Stimulated activated CD4-positive, alpha-beta T cell treated with anti-CD3 and anti-CD28 coated beads, Interleukin-15, amount 100 ng/mL, for 1 hour (primary cell): ENCODE measurements at places on chromosomes 6 and 20.

DNA sequence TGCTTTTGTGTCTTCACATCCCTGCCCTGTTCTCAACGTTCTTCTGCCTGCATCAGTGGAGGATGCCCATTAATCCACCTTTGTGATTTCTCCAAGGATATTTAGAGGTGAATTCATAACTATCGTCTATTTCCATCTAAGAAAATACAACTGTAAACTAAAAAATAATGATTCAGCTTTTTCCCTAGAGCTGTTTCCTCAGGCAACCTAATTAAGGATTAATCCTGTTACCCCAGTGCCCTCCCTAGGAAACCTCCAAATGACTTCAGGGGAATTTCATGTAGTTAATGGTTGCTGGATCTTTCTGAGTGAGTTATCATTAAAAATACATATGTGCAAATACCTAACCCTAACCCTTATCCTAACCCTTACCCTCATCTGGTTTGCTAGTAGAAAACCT, 14.6 kb upstream of the AFDN start:
- no peak for DNase-seq

- no peak for DNase-seq
These were observed 7.8 kb downstream of the QRSL1 start for GRCh38 chr6:106637051-106637716.

- no peak for DNase-seq
These were observed 22.5 kb downstream of the CCDC167 start for GRCh38 chr6:37477191-37477590.

- DNase-seq: no peak
These were observed 165.4 kb upstream of the GMDS start for GRCh38 chr6:2410656-2411380.

DNA sequence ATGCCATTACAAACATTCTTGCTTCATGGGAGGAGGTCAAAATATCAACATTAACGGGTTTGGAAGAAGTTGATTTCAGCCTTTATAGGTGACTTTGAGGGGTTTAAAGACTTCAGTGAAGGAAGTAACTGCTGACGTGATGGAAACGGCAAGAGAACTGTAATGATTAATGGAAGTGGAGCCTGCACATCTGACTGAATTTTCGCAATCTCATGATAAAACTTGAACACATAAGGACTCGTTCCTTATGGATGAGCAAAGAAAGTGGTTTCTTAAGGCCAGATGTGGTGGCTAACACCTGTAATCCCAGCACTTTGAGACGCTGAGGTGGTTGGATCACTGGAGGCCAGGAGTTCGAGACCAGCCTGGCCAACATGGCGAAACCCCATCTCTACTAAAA, 226.1 kb downstream of the BCAS1 start:
- DNase-seq: no peak

GRCh38 chr6:106975738-106976064, 1.2 kb upstream of the CD24 start:
- DNase-seq: no peak

GRCh38 chr20:62050166-62051120, 15.2 kb downstream of the TAF4 start:
- no peak for DNase-seq

DNA sequence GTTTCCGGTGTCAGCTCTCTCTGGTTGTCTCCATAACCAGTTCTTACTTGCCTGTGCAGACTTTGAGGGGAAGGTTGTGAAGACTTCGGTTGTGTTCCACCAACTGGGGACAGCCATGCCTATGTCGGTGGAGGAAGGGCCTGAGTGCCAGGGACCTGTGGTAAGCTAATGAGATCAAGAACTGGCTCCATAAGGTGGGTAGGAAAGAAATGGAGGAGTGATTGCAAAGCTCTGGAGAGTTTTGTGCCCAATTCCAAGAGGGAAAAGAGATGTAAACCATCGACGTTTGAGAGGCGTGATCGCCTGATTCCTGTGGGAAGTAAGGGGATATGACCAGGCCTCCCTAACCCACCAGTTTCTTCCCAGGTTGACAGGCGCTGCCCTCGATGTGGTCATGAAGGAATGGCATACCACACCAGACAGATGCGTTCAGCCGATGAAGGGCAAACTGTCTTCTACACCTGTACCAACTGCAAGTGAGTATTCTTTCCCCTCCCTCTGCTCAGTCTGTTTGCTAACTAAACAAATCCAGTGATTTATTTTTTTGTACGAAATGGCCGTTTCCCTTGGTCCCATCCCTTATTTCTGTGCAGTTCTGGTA, 893 bp downstream of the POLR1H start:
- DNase-seq: no peak

- no peak for DNase-seq
These were observed 59.7 kb downstream of the ALDH5A1 start for GRCh38 chr6:24554474-24554873.

DNA sequence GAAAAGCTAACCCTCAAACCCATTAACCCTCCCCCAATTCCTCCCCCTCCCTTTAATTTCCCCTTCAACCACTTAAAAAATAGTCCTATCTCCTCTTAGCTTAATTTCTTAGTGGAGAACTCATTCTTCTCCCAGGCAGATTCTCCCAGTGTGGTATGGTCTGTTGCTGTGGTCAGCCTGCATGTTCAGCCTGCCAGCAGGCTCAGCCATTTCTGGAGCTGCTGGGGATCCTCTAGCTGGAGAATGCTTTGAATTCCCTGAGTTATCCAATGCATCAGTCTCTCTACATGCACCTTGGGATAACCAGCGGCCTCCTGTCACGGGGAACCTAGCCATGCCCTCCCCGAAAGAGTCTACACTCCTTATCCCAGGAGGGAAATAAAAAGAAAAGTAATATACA, 375.4 kb upstream of the RSPO3 start:
- no peak for DNase-seq

- DNase-seq: no peak
These were observed 436.7 kb downstream of the BCKDHB start for GRCh38 chr6:80543151-80543550.

GRCh38 chr6:85472744-85473143, 22.9 kb downstream of the NT5E start:
- DNase-seq: no peak

DNA sequence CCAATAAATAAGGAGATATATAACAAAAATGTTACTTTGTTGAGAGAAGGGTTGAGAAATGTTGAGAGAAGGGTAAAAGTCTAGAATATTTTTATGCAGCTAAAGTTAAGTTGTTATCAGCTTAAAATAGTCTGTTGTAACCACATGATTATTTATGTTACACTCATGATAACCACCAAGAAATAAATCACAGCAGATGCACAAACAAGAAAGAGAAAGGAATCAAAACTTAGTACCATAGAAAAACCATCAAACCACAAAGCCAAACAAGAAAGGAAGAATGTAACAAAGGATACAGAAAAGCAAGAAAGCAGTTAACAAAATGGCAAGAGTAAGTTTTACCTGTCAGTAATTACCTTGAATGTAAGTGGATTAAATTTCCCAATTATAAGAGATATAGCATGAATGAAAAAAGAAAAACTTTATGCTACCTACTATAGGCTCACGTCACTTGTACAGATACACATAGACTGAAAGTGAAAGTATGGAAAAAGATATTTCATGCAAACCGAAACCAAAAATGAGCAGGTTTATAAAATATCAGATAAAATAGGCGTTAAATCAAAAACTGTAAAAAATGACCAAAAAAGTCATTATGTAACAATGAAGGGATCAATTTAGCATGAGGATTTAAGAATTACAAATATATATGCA, 93.6 kb downstream of the STXBP5 start:
- DNase-seq: no peak

- DNase-seq: no peak
These were observed 158.7 kb downstream of the SOX4 start for GRCh38 chr6:21752054-21752811.

- no peak for DNase-seq
These were observed 12.0 kb downstream of the CD83 start for GRCh38 chr6:14129575-14129974.

- no peak for DNase-seq
These were observed 5.6 kb upstream of the RPS21 start for GRCh38 chr20:62381202-62381797.

- no peak for DNase-seq
These were observed 97.9 kb upstream of the TMEM181 start for GRCh38 chr6:158461954-158462353.

- no peak for DNase-seq
These were observed 69.9 kb downstream of the MRPL14 start for GRCh38 chr6:44057238-44057930.

DNA sequence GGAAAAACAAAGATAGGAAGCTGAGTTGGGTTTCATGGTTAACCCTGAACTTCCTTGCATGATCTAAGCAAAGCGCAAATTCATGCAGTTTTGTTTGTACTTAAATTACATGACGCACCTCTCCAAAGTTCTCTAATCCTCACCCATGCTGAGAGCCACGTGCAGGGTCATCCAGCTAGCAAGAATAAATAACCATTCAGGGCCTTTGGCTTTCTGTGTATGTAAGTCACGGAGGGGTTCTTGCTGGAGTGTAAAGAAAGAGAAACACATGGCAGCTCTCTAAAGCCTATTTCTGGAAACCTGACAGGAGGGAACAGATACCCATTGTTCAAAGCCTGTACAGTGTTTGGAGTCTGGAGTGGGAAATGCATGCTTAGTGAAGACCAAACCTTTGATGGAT, 171.7 kb upstream of the CCN2 start:
- no peak for DNase-seq

- no peak for DNase-seq
These were observed 163.2 kb upstream of the BTBD3 start for GRCh38 chr20:11754451-11754850.

- DNase-seq: no peak
These were observed 92.8 kb downstream of the TAF4 start for GRCh38 chr20:61972636-61973508.
